ENCODE measurements at places on chromosomes 12 and 14.

GRCh38 chr12:52268212-52268611, 6.2 kb upstream of the KRT86 start:
- no peak for DNase-seq

DNA sequence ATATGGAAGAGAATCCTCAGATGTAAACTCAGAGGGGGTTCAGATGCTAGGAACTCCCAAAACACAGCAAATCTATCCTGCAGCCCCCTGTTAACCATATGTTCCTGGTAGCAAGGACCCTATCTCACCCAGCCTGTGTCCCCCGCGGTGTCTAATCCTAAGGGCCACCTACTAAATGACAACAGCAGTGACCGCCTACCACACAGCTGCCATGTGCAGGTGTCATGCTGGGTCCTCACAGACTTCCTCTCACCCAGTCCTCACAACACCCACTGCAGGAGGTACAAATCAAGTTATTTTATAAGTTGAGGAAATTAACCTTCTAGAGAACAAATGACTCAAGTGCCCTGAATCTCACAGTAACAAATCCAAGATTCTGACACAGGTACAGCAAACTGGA, 73.9 kb downstream of the ITPK1 start:
- no peak for DNase-seq

DNA sequence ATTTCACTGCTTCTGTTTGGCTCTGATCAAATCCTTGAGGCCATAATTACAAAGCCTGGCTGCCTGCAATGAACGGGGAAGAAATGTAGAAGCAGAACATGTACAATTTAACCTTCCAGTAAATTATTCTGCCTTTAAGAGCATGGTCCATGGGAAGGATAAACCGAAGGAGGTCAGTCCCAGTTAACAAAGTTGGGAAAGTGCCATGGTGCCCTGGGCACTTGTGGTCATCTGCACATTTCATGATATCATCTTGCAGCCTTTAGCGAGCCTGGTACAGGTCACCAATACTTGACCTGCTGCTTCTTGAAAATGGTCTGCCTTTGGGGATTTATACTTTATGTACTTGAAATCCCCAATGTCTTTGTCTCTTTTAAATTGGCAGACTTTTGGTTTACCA, 175.9 kb upstream of the KITLG start:
- DNase-seq, result no peak

GRCh38 chr12:106682594-106683234, 91.8 kb upstream of the RIC8B start:
- DNase-seq, result peak; percentile 20

DNA sequence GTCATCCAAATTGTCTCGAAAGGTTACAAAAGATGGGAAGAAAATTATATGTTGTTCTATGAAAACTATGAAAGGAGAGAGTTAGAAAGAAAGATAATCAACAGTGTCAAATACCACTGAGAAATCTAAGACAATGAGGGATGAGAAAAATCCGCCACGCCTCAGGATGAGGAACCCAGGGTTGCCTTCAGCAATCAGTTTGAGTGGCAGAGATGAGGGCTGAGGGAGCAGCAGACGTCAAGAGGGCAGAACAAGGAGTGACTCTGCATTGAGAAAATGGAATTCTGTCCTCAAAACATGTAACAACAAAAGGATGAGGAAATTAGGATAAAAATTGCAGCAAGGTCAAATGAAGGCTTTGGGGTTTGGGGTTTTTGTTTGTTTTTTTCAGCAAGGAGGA, 18.3 kb upstream of the OXA1L start:
- DNase-seq, result no peak

DNA sequence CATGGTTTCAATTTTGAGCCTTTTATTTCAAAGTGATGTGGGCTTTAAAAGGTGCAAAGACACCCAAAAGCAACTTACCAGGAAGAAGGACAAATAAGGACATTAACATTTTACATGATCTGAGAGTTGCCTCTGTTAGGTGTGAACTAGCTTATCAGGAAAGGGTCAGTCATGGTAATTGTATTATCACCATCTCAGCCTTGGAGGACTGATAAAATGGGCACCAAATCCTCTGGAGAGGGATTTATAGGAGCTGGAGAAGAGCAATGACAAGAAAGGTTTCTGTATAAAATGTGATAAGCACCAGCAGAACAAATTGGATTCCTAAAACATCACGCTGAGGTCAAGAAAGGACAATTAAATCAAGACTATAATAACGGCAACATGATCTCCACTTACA, 217.7 kb upstream of the PRICKLE1 start:
- no peak for DNase-seq

GRCh38 chr12:127650626-127651025, 616.3 kb upstream of the TMEM132C start:
- DNase-seq, result no peak

- DNase-seq, result no peak
Measured at GRCh38 chr12:124994437-124994975, 1.1 kb downstream of the BRI3BP start.

GRCh38 chr12:52200781-52201450, 9.1 kb upstream of the KRT80 start:
- no peak for DNase-seq

DNA sequence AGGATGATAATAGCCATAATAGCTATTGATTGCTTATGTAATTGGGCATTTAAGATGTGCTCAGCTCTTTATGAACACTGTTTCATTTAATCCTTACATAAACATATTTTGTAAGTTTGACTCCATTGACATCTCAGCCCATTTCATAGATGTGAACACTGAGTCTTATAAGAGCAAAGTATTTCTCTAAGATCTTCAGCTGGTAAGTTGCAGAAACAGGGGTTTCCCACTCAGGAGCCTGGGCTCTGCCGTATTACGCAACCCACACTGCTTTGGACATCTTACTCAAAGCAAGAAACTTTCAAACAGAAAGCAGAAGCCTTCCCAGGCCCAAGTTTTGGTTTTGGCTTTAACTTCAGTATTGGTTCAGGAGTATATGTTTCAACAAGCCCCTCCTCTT, 705.1 kb downstream of the MED13L start:
- peak; percentile 25 for DNase-seq

DNA sequence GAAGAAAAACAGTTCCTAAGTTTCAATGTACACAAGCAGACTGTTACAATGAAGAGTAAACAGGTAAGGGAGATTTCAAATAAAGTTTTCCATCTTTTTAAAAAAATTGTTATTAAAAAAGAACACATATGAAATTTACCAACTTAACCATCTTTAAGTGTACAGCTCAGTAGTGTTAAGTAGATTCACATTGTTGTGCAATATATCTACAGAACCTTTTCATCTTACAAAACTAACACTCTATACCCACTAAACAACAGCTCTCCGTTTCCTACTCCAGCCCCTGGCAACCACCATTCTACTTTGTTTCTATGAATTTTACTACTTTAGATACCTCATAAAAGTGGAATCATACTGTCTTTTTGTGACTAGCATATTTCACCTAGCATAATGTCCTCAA, 139.5 kb downstream of the SLC25A21 start:
- no peak for DNase-seq

GRCh38 chr14:68131907-68132306, 312.3 kb downstream of the RAD51B start:
- peak; percentile 39 for DNase-seq

DNA sequence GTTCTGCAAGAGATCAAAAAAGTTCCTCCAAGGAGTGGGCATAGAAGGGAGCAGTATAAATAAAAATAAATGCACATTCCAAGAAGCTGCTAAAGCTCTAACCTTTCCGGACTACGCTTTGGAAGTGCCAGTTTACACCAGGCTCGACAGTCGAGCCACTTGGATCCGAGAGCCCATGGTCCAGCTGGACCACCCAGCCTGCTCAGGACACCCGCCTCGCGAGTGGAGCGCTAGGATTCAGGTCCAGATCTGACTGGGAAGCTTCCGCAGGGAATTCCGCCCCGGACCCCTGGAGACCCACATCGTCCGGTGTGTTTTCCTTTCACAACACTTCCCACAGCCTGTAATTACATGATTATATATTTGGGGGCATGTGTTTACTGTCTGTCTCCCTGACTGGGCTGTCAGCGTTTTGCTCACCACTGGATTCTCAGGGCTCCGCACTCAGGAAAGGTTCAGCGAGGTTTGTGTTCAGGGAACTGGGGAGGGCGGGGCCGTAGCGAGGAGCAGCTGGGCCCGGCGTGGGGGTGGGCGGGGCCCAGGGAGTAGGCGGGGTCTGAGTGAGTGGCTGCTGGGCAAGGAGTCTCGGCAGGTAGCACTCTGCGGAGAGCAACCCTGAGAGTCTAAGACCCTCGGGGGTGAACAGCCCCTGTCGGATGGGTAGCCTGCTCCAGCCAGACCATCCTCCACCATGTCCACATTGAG, 52.3 kb upstream of the TMEM263 start:
- DNase-seq, result peak; percentile 49

DNA sequence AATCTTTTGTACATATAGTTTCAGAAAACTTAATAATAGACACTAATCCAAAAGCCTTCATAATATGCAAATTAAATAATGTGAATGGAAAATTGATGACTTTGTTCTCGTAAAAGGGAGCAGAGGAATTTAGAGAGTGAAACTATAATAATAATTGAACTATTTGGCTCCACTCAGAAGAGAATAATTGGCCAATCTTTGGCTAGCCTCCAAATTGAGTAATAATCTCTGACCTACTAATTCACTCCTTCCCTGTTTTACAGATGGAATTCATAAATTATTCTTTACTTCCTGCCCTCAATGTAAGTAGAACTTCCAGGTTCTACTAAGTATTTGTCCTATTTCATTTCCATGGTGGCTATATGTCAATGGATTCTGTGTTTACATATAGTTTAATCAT, 15.8 kb downstream of the TRIM9 start:
- DNase-seq, result no peak

- peak; percentile 85 for DNase-seq
Measured at GRCh38 chr12:43285159-43285598, 266.8 kb downstream of the ADAMTS20 start.

GRCh38 chr14:100108042-100108825, 43.0 kb downstream of the EVL start:
- DNase-seq, result peak; percentile 74

- no peak for DNase-seq
Measured at GRCh38 chr14:95164506-95164905, 7.2 kb upstream of the DICER1 start.

GRCh38 chr14:94099006-94099405, 11.5 kb upstream of the IFI27 start:
- DNase-seq, result no peak

DNA sequence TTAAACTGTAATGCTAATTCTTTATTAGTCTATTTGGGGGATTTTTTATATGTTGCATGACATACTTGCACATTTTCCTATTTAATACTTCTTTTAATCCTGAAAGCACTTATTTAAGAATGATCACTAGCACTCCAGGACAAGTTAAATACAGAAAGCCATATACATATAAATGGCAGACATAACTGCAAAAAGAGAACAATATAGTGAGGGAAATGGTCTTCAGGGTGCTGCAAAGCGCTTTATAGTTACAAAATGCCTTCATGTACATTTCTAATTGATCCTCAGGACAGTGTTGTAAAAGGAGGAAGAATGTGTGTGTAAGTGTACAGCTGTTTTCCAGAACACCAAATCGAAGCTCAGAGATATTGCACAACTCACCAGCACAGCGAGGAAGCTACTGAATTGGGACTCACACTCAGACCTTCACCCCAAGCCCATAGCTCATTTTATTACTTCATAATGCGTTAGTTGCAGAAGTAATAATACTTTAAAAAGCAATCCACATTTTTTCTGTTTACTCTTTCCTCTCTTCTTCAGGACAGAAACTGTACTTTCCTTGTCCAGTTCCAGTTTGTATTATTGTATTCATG, 428.2 kb downstream of the RAD51B start:
- DNase-seq, result peak; percentile 84

DNA sequence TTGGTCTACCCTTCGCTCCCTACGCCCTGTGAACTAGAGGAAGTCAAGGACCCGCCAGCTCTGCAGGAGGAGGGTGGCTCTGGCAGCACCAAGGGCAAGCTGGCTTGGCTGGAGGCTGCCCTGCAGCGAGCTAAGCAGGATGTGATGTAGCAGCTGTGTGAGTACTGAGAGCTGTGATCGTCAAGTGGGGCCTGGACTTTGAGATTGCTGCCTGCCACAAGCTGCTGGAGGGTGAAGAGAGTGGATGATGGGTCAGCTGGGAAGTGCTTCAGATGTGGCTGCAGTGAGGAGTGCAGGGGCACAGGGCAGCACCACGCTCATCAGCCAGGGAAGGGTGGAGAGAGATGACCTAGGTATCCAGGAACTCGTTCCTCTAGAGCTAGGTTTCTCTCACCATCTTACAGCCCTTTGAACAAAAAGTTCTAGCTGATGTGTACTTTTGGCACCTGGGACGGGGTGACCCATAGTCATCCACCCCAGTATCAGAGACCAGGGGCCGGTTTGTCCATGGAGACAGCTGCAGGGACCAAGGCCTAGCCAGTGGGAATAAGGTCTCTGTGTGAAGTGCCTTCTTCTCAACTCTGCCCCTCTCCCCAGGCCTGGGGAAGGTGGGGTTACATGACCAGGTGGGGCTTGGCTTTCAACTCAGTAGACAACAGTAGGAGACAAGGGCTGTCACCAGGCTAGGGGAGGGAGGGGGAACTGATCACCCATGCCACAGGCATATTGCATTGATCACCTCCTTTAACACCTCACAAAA, 3.2 kb downstream of the KRT86 start:
- DNase-seq, result no peak

- no peak for DNase-seq
Measured at GRCh38 chr12:27802936-27803335, 22.9 kb upstream of the MANSC4 start.

- DNase-seq, result no peak
Measured at GRCh38 chr12:103751171-103751570, 89.9 kb downstream of the NT5DC3 start.

- DNase-seq, result no peak
Measured at GRCh38 chr14:105617201-105617777, 90.9 kb downstream of the TMEM121 start.

DNA sequence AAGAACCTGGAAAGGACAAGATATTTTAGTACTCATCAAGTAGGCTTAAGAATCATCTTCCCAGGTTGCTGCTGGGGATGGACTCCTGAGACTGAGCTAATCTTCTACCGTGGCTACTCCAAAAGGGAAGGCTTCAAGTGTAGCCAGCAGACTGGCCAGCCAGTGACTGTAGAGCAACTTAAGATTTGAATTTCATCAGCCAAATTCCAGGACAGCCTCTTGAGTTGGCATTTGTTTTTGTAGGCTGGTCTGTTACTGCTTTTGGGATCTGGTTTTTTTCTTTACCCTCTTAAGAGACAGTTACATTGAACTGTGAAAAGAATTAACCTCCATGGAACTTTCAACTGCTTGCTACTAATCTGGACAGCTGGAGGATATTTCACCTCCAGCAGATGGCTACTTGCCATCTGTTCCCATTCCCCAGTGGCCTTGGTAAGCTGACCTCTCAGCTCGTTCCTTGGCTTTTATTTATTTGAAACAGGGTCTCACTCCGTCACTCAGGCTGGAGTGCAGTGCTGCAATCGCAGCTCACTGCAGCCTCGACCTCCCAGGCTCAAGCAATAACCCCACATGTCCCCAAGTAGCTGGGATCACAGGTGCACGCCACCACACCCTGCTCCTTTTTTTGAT, 20.7 kb downstream of the VTI1B start:
- no peak for DNase-seq

GRCh38 chr14:22252686-22253085, 336.3 kb downstream of the DAD1 start:
- no peak for DNase-seq

All from fibroblast of lung (primary cell).